Activated CD4-positive, alpha-beta T cell treated with anti-CD3 and anti-CD28 coated beads, Interleukin-2, amount 50 U/mL, for 24 hours (primary cell): ENCODE measurements at places on chromosomes 7 and 10.

DNA sequence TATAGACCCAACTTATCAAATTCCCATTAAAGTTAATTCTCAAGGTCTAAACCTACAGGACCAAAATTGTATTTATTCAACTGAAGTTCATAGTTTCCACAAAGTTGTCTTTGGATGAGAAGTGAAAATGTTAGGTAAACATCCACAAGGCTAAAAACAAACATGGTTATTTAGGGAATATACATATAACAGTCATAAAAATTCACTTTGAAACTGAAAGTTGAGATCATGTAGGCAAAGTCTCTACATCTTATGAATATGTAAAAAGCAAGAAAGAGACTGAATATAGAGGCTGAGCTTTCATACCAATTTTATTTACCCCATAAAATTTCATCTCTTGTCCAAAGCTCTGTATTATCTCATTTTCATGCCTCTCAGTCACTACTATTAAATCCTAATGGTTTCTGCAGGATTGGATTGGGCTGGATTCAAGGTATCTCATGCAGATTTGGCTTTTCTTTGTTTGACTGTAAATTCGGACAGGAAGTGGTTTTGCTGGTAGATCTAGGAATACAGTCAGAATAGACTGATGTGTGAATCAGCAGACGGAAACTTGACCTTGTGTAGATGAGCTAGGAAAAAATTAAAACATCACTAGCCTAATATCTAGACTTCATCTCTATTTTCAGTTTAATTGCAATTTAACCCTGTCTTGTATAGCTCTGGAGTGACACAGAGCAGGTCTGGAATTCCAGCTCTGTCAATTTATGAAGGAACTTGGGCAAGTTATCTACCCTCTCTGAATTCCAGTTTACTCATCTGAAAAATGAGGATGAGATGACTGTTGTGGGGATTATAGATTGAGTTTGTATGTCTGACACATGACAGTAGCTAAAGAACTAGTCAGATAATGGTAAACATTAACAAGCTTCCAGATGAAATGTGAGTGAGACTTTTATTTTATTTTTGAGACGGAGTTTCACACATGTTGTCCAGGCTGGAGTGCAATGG, 27.3 kb upstream of the SKAP2 start:
- DNase-seq: no peak

GRCh38 chr10:36880898-36881297, 244.5 kb upstream of the ANKRD30A start:
- no peak for DNase-seq

DNA sequence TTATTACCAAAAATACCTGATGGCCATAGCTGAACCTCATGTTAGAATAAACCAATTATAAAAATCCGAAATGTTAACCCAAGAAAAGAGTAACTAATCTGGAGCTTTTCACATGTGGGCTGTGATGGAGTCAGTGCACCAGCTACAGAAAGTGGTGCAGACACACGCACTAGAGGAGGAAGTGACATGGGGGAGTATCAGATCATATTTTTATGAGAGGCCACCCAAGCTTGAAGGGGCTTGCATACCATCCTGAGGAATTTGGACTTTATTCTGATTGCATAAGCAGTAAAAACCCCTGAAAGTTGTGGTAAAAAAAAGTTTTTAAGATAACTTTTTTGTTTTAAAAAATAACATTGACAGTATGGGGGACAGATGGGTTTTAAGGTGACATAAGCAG, 1148.5 kb upstream of the CELF2 start:
- no peak for DNase-seq

DNA sequence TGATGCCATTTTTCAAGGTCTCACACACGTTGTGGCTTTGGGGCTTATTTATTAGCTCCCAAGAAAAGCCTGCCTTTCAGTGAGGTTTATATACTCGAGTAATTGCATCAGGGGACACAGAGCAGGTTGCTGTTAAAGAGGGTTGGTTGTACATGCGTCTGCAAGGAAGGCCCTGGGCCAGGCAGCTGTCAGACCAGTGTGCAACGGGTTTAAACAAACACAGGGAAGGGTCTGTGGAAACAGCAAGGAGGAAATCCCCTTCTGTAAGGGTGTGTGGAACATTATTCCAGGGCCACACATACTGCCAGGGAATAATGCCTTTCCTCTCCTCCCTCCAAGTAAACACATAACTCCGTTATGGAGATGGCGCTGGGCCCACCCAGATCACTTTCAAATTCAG, 1.7 kb upstream of the CHST15 start:
- no peak for DNase-seq

DNA sequence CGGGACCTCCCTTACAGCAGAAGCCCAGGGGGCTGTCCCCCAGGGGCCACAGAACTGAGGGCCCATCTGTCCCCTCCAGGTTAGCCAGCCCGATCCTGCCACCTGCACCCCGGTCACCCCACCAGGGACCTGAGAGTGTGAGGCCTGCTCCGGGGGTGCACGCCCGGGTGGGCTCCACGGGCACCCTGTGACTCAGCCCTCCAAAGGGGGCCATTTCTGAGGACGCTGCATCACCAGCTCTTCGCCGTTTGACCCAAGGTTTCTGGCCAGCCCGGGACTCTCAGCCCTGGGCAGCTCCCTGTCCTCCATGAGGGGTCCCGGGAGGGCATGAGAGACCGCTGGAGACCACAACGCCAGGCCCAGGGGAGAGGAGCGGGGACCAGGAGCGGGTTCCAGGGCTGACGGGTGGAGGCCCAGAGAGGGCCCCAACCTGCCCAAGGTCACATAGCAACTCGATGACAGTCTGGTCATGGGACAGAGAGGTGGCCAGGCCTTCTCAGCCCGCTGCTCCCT, 79.3 kb downstream of the ELFN1 start:
- DNase-seq: no peak

DNA sequence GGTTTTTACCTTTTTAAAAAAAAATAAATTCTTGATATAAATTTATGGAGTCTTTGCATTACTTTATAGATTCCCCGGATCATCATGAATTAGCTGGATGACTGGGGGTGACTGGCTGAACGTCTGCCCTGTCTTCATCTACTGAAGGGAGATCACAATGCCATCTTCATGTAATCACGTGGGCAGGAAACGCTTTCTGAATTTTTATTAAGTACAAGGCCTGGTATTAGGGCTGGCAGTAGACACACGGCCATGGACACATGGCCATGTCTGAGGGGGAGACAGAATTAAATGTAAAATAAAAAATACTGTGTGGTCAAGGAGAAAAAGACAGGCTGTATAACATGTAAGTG, 111.2 kb downstream of the VIPR2 start:
- DNase-seq: no peak

DNA sequence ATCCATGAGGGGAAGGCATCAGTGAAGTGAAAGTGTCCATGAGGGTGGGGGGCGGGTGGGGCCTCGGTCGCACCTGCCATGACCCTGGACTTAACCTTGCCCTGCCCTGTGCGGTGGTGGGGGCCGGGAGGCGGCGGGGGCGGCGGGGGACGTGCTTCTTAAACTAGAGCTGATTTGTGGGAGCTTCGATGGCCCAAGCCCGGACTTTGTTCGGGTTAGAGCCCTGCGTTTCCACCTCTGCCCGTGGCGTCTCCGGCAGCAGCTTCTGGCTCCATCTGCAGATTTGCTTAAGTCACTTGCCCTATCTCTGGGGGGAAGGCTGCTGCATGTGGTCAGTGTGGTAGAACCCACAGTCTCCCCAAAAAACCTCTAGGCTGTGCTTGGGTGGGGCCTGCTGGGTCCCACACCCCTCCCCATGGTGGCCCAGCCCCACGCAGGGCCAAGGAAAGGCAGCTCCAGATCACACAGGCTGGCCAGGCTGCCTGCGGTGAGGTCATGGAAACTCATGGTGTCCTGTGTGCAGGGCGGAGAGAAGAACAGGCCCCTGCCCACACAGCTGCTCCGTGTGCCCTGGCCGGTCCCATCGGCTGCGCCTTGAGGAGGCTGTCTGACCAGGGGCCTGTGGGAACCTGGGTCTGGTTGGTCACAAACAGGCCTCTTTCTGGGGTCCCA, 93.2 kb downstream of the INPP5A start:
- no peak for DNase-seq

GRCh38 chr10:101099901-101100300, 31.2 kb upstream of the TLX1 start:
- no peak for DNase-seq

DNA sequence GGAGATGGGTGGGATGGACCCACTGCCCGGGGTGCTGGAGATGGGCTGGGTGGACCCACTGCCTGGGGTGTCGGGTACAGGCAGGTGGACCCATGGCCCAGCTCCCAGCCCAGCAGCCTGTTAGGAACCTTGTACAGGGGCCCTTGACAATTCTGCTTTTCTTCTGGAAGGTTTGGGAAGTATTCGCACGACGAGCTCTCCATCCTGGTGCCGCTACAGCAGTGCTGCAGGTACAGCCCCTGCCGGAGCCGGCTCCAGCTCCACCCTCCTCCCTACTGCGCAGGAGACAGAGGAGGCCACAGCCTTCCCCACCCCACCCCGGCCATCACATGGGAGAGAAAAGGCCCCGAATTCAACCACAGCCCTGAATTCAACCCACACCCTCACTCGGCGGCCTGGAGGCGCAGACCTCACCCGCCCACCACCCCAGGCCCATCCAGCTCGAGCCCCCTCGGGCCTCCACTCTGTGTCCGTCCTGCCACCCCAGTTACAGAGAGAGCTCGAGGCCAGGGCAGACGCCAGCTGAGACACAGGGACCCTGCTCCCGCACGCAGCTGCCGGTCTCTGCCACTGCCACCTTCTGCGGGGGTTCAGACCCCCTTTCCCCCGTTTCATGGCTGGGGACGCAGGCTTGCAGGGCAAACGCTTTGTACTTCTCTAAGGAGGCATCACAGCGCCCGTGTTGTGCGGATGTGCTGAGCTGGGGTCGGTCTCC, 31.3 kb upstream of the FOXL3 start:
- DNase-seq: no peak

- no peak for DNase-seq
Measured at GRCh38 chr7:142131439-142132185, 20.1 kb downstream of the MGAM2 start.

- no peak for DNase-seq
Measured at GRCh38 chr7:68176974-68177373, 1180.3 kb downstream of the TYW1 start.

DNA sequence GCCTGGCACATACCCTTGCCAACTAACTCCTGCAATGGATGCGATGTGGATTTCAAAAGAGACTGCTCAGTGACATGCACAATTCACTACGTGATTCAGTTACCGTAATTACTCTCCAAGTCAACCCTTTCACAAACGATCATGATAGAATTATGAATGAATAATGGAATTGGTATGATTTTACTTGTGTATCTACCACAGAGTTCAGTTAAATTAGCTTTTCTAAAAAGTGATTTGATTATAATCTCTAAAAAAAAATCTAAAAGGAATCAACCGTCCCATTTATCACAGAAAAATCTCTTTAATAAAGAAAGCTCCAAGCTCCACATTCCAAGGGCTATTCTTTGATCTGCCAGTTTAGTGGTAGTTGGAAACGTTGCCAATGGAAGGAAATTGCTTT, 30.4 kb upstream of the RSU1 start:
- no peak for DNase-seq

DNA sequence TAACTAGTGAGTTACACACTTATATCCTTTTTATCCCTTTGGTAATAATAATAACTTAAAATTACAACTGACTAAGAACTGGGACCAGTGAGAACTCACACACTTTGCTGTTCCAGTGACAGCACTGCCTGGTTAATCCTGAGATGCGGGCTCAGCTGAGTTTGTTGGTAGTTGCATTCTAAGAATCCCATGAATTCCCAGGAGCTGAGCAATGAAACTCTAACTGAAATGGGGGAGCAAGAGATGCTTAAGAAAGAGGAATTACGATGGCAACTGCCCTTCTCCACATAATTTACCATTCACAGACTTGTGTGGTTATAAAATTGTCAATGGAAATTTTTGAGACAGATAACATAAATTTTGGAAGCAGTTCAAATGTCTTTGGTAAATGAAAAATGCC, 659.4 kb downstream of the MAGI2 start:
- no peak for DNase-seq

GRCh38 chr10:124590216-124591122, 128.8 kb downstream of the LHPP start:
- DNase-seq: no peak

GRCh38 chr7:87875151-87876039, 765 bp downstream of the SLC25A40 start:
- DNase-seq: peak; percentile 2

GRCh38 chr7:129875745-129876411, 76.9 kb downstream of the UBE2H start:
- DNase-seq: no peak

- no peak for DNase-seq
Measured at GRCh38 chr7:135918134-135918533, 59.0 kb downstream of the MTPN start.

GRCh38 chr7:126378642-126379041, 874.1 kb downstream of the GRM8 start:
- no peak for DNase-seq

DNA sequence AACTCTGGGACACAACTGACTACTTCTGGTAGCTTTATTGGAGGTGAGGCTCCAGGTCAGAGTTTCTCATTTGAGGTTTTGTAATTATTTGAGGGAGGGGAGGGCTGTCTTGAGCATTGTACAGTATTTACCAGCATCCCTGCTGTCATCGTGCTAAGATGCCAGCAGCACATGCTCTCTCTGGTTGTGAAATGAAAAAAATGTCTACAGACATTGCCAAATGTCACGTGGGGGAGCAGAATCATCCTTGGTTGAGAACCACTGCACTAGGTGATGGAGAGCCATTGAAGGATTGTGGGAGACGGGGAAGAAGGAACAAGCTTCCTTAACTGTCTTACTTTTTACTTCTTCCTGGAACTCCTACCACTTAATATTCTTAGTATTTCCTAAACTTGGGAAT, 5.0 kb downstream of the SEPTIN7 start:
- DNase-seq: no peak

DNA sequence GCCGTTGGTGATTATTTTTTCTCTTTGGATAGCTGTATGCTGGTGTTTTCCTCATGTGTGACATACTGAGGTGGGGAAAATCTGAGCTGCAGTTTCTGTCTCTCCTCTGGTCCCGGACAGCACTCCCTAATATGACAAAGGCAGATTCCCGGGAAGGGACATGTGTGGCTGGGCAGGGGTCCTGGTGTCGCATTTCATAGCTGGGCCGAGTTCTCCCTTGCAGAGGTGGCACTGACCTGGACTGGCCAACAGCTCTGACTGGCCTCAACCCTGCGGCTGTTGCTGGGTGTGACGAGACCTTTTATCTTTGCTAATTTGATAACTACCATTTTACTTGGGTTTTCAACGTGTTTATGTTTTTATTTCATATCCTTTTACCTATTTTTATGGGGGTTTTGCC, 248.6 kb upstream of the TCERG1L start:
- DNase-seq: no peak

GRCh38 chr7:45225948-45226335, 68.4 kb downstream of the RAMP3 start:
- no peak for DNase-seq

GRCh38 chr7:108268200-108268820, 138.1 kb upstream of the LAMB4 start:
- DNase-seq: no peak
